ENCODE measurements at places on chromosomes 13 and 19.

DNA sequence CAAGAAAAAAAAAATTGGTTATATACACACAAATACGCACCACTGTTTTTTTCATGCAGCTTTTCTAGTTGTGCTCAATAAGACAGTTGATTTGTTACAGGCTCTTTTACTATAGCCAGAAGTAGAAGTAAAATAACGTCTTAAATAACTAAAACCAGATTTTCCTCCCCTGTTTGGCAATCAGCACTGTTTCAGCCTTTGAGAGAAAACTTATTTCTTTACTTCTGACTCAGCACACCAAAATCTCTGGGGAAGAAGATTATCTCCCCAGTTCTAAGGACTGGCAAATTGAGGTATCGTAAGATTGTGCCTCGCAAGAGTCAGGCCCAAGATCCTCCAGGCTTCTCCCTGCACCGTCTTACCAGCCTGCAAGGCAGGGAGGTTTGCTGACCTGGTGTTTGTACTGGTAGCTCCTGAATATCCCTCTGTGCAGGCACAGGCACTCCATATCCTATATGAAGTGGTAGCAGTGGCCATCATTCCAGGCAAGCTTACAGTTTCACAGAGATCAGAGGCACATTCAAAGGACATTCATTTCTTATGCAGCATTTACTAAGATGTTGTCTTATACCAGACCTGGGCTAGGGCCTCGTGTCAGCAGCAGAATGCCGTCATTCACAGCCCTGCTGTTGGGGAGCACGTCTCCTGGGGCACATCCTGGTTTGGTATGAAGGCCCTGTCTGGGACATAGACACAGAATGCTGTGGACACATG lies 268.2 kb downstream of the ZNF536 start:
- no peak for DNase-seq

DNA sequence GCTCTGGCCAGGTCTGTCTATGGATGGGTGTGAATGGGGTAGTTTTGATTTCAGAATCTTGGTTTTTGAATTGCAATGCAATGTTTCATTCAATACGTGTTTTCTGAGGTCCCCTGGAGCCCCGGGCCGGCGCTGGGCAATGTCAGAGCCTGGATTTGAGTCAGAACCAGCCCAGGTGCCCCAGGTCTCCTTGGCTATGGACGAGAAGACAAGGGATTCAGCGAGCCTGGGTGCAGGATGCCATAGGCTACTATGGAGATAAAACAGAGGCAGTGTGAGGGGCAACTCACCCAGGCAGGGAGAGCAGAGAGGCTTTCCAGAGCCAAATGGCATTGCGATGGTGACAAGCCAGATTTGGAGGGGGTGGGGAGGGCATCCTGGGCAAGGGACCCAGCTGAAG lies 1.2 kb upstream of the RPL13A start:
- no peak for DNase-seq

DNA sequence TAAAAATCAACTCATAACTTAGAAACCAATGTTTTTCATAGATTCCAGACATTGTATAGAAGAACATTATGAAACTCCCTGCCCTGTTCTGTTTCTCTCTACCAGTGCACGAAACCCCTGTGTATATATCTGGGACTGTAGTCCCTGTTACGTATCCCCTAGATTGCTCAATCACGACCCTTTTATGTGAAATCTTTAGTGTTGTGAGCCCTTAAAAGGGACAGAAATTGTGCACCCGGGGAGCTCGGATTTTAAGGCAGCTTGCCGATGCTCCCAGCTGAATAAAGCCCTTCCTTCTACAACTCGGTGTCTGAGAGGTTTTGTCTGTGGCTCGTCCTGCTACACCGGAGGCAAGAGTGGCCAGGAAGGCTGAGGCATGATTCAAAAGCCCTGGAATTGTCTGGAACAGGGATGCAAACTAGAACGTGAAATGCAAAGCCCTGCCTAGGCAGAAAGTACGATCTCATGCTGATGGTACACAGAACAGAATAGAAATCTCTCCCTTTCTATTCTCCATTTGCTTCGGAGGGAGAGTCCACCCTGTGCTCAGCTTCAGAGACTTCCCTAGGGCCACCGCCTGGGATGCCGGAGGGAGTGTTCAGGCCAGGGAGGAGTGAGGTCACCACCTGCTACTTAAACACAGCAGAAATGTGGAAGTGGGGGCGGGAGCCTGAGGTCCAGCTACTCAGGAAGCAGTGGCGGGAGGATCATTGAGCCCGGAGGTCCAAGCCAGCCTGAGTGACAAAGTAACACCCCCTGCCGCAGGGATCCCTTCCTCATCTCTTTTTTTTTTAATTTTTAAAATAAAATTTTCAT lies 758 bp upstream of the ZNF888 start:
- no peak for DNase-seq

DNA sequence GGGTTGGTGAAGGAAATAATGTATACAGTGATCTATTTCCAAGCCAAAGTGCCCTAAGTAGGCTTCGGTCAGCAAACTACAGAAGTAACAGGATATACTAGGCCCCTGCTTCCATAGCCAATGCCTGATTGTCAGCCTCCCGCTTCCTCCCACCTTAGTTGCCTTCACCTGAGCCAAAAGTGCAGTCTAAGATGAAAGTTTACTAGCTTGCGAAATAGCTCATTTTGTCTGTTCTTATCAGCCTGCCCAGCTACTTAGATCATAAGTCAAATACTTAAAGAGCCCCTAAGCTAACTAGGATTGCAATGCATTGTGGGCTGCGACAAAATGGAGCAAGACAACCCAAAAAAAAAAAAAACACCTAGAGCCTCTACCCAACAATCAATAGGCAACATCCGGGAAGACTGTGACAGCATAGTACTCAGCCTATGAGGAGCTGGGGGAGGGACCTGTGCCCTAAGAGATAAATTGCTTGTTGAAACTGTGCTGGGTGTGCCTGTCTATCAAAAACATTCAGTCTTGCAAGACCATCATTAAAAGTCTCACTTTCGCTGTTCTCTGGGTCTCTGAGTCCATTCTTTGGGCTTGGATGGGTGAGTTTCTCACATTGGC lies 454.7 kb upstream of the TSHZ3 start:
- DNase-seq, result no peak

DNA sequence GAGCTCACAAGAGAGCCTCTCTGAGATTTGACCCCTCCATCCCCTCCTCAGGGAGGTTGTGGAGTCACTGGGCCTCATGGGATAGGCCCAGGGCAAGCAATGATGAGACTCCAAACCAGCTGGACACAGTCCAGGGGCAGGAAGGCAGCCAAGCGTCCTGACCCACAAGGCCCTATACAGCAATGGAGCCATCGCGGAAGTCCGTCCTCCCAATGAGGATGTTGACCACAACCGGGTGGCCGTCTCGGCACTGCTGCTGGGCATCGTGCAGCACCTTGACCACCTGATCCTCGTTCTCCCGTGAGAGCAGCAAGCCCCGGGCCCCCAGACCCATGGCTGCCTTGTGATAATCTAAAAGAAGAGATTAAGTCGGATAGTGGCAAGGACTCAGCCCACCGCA lies 7.9 kb downstream of the SYDE1 start:
- no peak for DNase-seq

GRCh38 chr13:25432691-25433090 lies 60.9 kb downstream of the ATP8A2 start:
- DNase-seq, result no peak

DNA sequence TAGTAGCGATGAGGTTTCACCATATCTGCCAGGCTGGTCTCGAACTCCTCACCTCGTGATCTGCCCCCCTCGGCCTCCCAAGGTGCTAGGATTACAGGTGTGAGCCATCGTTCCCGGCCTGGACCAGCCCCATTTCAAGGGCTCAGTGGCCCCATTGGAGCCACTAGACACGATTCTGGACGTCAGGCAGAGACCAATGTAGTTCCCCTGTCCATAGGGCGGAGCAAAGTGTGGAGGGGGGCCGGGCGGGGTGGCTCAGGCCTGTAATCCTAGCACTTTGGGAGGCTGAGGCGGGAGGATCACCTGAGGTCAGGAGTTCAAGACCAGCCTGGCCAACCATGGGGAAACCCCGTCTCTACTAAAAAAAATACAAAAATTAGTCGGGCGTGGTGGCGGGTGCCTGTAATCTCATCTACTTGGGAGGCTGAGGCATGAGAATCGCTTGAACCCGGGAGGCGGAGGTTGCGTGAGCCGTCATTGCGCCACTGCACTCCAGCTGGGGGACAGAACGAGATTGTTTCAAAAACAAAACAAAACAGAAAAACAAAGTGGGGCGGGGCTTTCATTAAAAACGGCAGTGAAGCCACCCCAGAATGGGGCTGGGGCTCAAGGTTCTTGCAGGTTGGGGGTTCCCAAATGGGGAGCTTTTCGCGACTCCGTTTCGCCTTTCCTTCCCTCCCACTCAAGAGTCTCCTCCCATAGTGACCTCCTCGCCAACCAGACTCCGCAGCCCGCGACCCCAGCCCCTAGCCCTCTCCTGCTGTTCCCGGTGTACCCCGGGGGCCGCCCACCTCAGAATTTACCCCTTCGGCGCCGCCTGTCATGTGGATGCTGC lies 758 bp upstream of the TECR start:
- no peak for DNase-seq

DNA sequence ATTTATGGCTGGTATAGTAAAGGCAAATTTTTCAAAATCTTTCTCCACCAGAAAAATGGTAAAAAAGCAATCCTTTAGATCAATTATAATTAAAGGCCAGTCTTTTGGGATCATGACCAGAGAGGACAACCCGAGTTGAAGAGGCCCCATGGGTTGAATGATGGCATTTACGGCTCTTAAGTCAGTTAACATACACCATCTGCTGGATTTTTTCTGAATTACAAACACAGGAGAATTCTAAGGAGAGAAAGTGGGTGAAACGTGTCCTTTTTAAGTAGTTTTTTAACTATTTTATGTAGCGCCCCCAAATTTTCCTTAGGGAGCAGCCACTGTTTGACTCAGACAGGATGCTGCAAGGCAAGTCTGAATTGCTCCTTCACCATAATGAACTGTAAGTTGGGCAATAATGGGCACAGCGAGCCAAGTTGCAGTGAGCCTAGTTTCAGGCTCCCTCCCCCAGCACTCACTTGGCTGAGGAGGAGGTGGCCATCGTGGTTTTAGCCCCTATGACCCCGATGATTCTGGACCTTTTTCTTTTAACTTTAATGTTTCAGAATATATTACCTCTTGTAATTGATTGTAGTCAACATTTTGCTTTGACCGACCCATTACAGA lies 13.6 kb upstream of the ZNF611 start:
- DNase-seq, result no peak

DNA sequence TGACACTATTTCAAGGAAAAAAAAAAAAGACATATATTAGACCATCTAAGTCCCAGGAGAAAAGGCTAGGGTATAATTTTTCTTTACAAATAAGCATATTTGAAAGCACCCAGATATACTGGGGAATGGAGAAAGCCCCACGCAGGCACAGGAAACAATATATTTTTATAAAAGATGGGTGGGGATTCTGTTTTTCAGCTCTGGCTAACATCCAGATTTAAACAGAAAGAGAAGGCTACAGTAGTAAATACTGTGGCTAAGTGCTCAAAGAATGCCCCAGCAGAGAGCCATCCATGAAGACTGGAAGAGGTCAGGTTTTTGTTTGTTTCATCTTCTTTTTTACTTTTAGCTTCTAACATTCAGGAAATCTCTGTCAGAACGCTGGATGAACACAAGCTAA lies 16.0 kb downstream of the ZNF44 start:
- DNase-seq, result no peak

DNA sequence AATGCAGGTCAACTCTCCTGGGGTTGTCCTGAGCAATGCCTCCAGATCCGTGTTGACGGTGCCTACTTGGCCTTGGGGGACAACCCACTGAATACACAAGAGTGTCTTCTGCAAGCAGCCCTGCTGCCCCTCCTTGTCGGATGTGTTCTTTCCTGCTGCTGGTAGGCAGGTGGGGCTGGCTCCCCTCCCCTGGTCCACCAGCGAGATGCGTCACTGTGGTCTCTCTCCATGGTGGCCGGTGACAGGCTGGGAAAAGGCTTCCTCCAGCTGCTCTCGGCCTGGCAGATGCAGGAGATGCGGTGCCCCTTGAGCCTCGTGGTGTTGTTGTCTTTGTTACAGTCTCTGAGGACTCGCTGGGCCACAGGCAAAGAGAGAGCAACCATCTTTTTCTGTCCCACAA lies 84.9 kb downstream of the RGCC start:
- no peak for DNase-seq

DNA sequence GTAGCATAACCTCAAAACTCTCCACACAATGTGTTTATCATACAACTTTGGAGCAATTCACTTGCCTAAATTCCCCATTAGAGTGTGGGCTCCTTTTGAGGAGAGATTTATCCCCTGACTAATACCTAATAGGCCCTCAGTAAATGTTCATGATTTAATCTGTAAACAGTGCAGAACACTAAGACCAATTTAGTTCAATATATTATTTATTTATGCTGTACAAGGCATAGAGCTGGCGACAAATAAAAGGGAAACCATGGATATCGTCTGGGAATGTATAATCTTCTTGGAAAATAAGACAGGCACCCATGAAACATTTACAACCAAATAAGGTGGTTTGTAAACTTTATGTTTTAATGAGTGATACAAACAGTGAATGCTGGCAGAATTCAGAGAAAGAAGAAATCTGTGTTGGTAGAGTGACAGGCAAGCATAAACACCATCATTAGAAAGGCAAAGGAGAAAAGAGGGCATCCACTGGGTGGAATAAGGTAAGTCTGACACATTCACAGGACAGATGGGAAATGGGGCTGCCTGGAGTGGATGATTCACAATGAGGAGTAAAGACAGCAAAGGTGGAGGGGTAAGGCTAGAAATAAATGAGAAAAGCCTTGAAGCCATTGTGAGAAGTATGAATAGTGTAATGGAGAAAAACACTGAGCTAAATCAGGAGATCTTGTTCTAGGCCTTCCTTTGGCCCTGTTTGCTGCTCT lies 106.1 kb upstream of the MIR17HG start:
- peak; percentile 11 for DNase-seq

DNA sequence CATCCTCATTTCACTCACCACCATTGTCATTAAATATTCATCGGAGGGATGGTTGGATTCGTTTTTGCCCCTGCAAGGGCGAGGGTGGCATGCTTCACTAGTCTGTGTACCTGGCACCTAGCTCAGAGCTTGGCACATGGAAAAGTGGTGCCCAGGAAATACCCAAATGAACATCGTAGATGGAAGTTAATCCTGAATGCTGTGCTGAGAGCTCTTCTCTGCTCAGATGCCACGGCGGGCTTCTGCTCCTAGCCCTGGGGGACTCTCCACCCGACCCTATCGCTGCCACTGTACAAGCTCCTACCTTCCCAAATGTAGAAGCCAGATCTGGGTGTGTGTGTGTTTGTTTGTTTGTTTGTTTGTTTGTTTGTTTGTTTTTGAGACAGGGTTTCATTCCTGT lies 113.0 kb upstream of the ZNF507 start:
- no peak for DNase-seq

GRCh38 chr13:108225440-108225839 lies 7.2 kb downstream of the ABHD13 start:
- DNase-seq, result no peak

All from retinal pigment epithelial cell (primary cell).